Liver (tissue), 10 donors: ENCODE measurements at places on chromosomes 5 and 9. TPM values are rescaled to one million over a fixed set of nuclear protein-coding genes. Genes with fewer than 3 reads are reported as not detected.

The SLC1A1 gene
- total RNA-seq: 86.0 TPM

The IRX4 gene
- total RNA-seq: not detected

The ITGA2 gene
- total RNA-seq: 0.61 TPM

The CCT5 gene
- total RNA-seq: 130 TPM

The PCDHB15 gene
- 0.28 TPM for total RNA-seq

The HRH2 gene
- 2.6 TPM for total RNA-seq

The BARHL1 gene
- not detected for total RNA-seq

The PCDHGA11 gene
- total RNA-seq: 2.5 TPM

The TLN1 gene
- 149 TPM for total RNA-seq

The SMIM27 gene
- 6.2 TPM for total RNA-seq

The LCN12 gene
- total RNA-seq: 5.2 TPM

The FST gene
- total RNA-seq: 29.2 TPM

The ATP10B gene
- 0.67 TPM for total RNA-seq

The SEMA5A gene
- total RNA-seq: 5.8 TPM

The AHRR gene
- total RNA-seq: 0.33 TPM

The IDNK gene
- 14.6 TPM for total RNA-seq

The PCDHB14 gene
- 0.42 TPM for total RNA-seq

The WDR5 gene
- 11.4 TPM for total RNA-seq

The SLC46A2 gene
- total RNA-seq: 0.17 TPM

The NUTM2F gene
- total RNA-seq: under 0.01 TPM

The SLC6A19 gene
- 4.9 TPM for total RNA-seq

The OR1Q1 gene
- total RNA-seq: not detected

The DOCK2 gene
- 13.7 TPM for total RNA-seq

The OR2V2 gene
- not detected for total RNA-seq

The C9orf50 gene
- not detected for total RNA-seq

The CCDC192 gene
- total RNA-seq: not detected

The LRRTM2 gene
- not detected for total RNA-seq

The ORM2 gene
- 4,866 TPM for total RNA-seq

The REEP2 gene
- 0.08 TPM for total RNA-seq

The SLC36A3 gene
- total RNA-seq: not detected

The DPM2 gene
- total RNA-seq: 9.3 TPM

The SLC4A9 gene
- not detected for total RNA-seq

The DMRTA1 gene
- 1.4 TPM for total RNA-seq

The SHISAL2B gene
- total RNA-seq: not detected

The CFAP90 gene
- total RNA-seq: 0.42 TPM
